ENCODE measurements at places on chromosomes 16 and 17.

GRCh38 chr17:15957206-15957605, 12.3 kb downstream of the ADORA2B start:
- no peak for DNase-seq

- DNase-seq, result no peak
These were observed 249.4 kb downstream of the FTO start for GRCh38 chr16:53953336-53953735.

GRCh38 chr17:74217037-74217730, 3.8 kb downstream of the TTYH2 start:
- peak; percentile 60 for DNase-seq

DNA sequence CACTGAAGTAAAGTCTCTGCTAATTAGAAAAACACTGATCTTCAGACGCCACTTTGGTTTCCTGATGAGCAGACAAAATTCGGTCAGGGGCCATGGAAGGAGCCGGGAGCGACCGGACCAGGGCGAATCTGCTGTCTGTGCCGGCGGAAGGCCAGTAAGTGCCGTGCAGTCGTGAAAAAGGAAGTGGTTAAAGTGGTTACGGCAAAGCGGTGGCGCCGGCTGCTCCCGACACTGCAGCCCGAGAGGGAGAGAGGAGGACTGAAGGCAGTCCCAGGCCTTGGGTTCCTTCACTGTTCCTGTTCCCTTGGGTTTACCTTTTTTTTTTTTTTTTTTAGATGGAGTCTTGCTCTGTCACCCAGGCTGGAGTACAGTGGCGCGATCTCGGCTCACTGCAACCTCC, 17.3 kb upstream of the HEXD start:
- peak; percentile 93 for DNase-seq

DNA sequence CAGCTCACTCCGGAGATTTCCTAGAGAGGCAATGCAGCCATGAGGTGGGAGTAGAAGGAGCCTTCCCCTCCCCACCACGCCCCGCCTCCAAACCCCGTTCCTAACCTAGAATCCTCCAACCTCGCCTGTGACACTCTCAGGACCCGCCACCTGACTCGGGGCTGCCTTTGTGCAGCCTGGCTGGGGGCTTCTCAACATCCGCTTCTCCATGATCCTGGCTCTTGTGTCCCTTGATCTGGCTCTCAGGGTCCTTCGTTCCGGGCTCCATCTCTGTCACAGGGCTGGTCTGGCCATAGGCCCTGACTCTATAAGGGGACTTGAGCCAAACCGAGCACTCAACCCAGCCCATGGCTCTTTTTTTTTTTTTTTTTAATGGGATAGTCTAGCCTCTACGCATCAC, 24.3 kb downstream of the CDRT15 start:
- DNase-seq, result no peak

- DNase-seq, result no peak
These were observed 38.1 kb downstream of the CALB2 start for GRCh38 chr16:71396594-71396993.

DNA sequence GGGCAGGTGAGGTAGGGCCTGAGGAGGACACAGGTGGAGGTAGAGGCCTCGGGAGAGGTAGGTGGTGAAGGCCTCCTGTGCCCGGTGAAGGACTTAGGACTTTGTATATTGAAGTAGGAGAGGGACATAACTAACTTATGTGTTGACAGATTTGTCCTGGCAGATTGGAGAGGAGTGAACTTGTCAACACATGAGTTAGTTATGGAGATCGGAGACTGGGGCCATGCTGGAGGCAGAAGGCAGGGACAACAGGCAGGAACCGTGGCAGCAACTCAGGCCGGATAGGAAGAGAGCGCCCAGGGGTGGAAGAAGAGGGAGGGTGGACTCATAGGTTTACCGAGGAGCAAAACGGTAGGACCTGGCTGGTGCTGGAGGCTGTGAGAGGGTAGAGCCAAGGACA, 18.4 kb downstream of the GLP2R start:
- DNase-seq, result no peak

GRCh38 chr17:68359791-68360535, 68.7 kb downstream of the ARSG start:
- peak; percentile 49 for DNase-seq

DNA sequence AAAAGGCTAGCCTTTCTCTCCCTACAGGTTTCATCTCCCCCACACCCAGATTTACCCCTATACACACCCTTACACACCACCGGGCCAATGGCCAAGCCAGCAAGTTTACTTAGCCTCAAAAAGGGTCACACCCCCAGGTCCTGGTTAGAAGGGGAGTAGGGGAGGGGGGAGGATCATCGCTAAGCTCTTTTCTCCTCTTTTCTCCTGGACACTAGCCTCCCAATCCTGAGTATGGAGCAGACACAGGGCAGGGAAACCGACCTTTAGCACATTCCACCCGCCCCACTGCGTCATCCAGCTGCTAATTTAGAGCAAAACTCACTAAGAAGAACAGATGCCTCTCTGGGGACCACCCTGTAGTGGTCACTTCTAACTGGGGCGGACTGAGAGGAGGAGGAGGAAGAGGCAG, 4.4 kb downstream of the ACLY start:
- no peak for DNase-seq

- peak; percentile 96 for DNase-seq
These were observed 134.6 kb downstream of the GAS7 start for GRCh38 chr17:10063730-10064241.

GRCh38 chr17:41586863-41587495, at the start of gene KRT14:
KRT14 (minus strand) TSS chr17:41586895; CDS start chr17:41586834, 61 bp downstream.
- no peak for DNase-seq

GRCh38 chr17:56785405-56785804, 48.3 kb downstream of the C17orf67 start:
- no peak for DNase-seq

DNA sequence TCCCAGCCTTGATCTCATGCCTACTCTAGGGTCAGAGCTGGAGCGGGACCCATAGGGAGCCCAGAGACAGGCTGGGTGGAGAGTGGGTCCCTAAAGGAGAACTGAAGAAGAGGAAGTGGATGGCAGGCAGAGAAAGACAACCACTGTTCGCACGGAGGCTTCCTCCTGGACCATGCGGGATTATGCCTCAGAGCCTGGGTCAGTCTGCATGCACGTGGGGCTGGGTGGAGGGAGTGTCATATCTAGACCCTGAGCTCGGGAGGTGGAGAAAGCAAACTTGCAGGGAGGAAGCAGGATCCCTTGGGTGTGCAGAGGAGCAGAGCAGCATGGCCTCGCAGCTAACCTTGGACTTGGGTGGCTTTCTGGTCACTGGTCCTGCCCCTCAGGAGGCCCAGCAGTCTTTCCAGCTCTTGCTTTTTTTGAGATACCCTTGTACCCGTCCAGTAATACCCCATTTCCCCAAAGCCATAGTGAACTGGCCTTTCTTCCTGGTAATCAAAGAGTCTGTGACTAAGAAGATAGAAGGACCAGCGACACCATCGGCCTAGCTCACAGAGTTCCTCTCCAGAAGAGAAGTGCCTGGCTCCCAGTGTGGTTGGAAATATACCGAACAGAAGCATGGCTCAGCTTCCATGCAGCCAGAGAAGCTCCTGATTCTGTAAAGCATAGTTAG, 344.2 kb downstream of the CPPED1 start:
- DNase-seq, result peak; percentile 96

DNA sequence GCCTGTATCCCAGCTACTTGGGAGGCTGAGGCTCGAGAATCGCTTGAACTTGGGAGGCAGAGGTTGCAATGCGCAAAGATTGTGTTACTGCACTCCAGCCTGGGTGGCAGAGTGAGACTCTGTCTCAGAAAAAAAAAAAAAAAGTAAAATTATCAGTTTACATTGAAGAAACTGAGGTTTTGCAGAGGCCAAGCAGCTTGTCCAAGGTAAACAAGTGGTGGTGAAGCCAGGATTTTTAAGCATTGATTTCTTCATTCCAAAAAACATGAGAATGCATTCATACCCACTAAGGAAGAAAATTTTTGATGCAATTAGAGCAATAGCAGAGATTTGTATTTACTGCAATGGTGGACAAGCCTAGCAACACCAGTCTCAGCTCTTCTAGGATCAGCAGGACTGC, 52.7 kb downstream of the CENPV start:
- DNase-seq, result no peak

DNA sequence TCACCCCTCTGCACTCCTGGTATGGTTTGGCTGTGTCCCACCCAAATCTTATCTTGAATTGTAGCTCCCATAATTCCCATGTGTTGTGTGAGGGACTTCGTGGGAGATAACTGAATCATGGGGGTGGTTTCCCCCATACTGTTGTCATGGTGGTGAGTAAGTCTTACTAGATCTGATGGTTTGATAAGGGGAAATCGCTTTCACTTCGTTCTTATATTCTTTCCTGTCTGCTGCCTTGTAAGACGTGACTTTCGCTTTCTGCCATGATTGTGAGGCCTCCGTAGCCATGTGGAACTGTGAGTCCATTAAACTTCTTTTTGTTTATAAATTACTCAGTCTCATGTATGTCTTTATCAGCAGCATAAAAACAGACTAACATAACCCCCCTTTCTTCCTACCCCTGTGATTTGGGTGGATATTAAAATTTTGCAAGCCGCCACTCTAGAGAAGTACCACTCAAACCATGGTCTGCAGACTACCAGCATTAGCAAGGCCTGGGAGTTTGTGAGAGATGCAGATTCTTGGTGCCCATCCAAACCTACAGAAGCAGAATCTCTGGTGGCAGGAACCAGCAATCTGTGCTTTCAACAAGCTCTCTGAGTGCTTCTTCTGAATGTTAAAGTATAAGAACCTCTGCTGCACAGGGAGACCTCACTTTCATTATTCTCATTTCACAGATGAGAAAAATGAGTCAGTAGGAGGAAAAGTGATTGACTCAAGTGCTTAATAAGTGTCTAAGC, 999.5 kb upstream of the EEF2KMT start:
- DNase-seq, result no peak

DNA sequence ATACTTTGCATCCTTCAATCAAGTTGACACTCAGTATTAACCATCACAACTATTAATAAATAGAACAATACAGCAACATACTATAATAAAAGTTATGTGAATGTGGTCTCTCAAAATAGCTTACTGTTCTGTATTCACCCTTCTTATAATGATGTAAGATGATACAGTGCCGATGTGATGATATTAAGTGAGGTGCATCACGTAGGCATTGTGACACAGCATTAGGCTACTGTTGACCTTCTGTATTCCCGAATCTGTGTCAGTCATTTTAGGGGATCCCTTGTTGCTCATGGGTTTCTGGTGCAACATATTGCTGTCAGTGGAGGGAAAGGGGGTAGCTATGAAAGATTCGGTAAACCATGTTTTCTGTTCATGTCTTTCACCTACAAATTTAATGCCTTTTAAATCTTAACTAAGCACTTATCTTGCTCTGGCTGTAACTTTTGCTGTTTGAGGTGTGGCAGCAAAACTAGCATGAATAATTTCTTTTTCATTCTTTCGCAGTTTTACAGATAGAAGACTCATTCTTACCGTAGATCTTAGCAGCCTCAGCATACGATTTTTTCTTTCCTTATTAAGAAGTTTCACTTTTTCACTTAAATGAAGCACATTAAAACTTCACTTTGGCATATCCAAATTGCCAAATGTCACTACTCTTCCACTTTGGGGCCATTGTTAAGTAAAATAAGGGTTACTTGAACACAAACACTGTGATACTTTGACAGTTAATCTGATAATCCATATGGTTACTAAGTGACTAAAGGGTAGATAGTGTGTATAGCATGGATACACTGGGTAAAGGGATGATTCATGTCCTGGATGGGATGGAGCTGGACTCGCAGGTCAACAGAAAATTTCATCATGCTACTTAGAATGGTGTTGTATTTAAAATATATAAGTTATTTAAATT, 29.6 kb downstream of the NFAT5 start:
- no peak for DNase-seq

DNA sequence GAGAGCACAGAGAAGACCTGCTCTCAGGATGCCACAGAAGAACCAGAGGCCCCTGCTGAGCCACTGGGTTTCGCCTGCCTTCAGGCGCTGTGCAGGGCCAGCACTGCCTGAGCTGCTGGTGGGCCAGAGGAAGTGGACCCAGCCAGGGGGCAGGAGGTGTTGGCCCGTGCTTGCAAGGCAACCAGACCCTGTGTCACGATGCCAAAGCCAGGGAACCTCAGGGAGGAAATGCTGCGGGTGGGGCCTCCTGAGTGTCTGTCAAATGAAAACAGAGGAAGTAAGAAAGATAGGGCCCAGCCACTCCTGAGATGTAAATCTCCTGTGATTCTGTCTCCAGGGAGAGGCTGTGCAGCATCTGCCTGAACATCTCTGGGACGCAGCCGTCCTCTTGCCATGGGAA, 58.1 kb upstream of the ADORA2B start:
- DNase-seq, result peak; percentile 38

DNA sequence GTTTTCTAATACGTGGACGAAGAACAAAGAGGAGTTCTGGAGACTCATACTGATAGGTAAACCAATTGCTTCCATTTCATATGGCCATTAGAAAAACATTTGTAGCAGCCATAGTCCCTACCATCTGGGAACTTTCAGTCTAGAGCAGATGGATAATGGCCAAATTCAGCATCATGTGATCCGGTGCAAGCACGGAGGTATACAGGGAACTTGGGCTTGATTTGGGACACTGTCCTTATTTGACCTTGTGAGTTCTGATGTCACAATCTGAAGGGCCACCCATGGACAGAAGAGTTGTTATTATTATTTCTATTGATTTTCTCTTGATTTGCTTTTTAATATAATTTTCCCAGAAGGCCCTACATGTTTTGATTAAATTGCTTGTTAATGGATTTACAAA, 154.6 kb upstream of the ZNF267 start:
- DNase-seq, result no peak

DNA sequence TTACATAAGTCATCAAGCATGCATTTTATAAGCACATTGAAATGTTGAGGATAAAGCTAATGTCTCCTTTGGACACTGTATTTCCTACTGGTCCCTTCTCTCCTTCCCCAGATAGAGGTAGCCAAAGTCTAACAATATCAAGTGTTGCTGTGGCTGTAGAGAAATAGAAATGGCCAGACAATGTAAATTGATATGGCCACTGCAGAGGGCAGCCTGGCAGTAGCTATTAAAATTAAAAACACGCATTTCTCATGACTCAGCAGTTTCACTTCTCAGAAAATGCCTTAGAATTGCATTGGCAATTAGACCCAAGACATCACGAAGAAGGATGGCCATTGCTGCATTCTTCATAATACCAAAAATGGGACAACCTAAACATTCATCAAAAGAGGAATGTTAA, 46.8 kb upstream of the MRTFB start:
- peak; percentile 47 for DNase-seq

- DNase-seq, result peak; percentile 94
These were observed 116.1 kb upstream of the METRNL start for GRCh38 chr17:82963104-82963950.

DNA sequence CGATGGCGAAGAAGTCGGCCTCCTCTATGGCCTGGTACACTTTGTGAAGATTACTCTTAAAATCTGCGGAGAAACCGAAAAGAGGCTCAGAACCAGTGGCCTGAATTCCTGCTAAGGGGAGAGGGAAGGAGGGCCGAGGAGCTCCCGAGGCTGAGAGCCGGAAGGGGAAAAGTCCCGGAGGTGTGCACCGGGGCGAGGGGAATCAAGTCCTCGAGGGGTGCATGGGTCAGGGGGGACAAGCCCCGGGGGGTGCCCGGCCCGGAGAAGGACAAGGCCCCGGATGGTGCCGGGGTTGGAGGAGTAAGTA, 495 bp downstream of the PARN start:
- peak; percentile 19 for DNase-seq

All from suppressor macrophage (primary cell).